ENCODE measurements at places on chromosomes 5 and 9. TPM values are rescaled to one million over a fixed set of nuclear protein-coding genes. Genes with fewer than 3 reads are reported as not detected.
A peak's percentile ranks its signal among the peaks of the same experiment; 100 is the strongest.

DNA sequence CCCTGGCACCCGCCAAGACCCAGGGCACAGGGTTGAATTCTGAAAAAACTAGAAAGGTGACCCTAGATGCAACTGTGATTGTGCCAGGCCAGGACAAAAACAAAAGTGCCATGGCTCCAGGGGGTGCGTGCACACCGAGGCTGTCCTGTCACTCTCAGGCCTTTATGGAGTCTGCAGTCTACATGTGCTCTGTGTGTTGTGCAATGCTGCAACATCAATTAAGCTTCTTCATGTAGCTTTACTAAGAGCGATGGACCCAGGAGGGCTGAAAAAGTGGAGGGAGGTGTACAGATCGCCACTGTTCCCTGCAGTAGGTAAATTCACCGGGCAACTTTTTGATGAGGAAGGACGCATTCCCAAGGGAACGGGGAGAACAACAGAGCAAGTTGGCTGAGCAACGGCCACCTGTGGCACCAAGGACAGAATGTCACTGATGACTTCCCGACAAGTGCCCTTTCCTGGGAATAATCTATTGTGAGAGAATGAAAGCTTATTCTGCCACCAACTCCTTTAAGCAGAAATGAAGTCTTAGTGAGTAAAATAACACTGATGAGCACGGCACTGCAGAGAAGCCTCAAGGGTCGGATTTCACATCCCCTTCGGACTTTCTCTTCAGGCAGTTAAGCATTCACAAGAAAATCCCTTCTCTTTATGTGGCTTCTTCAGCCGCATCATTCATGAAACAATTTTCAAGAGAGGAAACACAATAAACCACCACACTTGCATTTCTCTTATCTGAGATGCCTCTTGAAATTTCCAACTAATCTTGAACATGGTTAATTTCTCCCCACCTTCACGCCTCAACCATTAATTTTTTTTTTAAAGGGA lies 149.6 kb downstream of the DROSHA start:
- no peaks in the 10 kb centered on the region for H3K36me3 ChIP-seq
- no peaks in the 10 kb centered on the region for H3K4me1 ChIP-seq
- DNase-seq: no peak
- H3K4me3 ChIP-seq: no peak overlapping the region

The FGF18 gene
- total RNA-seq: 1.7 TPM

DNA sequence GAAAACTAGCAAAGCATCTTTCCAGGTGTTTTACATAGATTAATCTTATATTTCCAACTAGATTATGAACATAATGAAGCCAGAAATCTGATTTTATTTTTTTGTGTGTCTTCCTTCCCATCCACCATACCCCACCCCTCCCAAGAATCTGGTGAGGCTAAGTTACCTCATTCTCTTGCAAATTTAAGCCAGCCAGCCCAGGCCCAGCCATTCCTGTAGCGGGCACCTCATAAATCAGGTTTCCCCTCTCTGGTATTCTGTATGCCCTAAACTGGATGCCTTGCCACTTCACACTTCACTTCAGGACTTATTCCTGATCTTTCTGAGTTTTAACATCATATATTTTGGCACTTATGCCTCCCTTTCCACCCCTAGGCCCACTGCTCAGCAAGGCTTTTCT lies 21.8 kb downstream of the C9 start:
- H3K4me3 ChIP-seq: no peak overlapping the region
- H3K27me3 ChIP-seq: no peaks in the 10 kb centered on the region
- H3K27ac ChIP-seq: no peak overlapping the region

DNA sequence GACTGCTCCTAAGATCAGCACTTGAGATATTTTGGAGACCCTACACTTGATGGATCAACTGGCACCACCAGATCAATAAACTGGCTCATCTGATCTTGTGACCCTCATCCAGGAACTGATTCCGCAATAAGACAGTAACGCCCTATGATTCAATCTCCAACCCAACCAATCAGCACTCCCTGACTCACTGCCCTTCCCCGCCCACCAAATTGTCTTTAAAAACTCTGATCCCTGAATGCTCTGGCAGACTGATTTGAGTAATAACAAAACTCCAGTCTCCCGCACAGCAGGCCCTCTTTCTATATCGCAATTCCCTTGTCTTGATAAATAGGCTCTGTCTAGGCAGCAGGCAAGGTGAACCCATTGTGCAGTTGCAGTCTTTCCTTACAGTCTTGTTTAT lies 677.0 kb downstream of the LRRC70 start:
- H3K36me3 ChIP-seq: no peaks in the 10 kb centered on the region
- H3K4me1 ChIP-seq: no peaks in the 10 kb centered on the region
- no peaks in the 10 kb centered on the region for H3K27me3 ChIP-seq
- H3K27ac ChIP-seq: no peak overlapping the region
- H3K4me3 ChIP-seq: no peak overlapping the region

DNA sequence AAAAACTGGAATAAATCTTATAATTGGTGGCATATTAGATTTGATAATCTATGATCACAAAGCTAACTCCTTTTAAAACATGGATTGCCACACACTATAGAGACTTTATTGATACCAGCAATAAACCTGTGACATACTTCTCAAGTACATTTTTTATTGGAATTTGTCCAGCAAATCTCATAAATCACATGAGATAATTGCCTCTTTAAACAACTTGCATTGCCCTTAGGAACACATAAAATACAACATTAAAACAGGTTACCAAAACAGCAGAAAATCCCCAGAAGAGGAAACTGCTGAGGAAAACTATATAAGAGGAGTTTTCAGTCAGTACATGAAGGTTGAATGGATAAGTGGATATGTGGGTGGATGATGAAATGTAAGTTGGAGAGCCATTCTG lies 124.6 kb downstream of the SNCAIP start:
- H3K27me3 ChIP-seq: peaks cover 2% of the 10 kb centered on the region
- DNase-seq: no peak
- no peaks in the 10 kb centered on the region for H3K4me1 ChIP-seq
- no peaks in the 10 kb centered on the region for H3K36me3 ChIP-seq
- H3K4me3 ChIP-seq: no peak overlapping the region

The BICD2 gene
- 17.3 TPM for total RNA-seq

DNA sequence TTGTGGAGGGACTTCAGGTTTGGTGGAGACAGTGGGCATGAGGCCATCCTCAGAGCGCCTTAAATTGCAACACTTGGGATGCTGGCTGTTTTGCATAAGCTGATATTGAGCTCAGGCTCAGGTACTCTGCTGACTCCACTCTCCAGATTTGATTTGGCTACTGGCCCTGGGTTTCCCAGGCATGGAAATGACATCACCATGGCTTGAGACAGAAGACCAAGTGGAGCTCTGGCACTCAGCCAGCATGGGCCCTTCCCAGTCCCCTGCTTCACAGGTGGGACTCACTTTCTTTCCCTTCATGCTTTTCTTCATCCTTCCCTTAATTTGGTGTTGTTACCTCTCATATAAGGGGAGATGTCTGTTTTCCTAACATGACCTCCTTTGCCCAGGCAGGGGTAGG lies 72.0 kb upstream of the IL12B start:
- H3K27ac ChIP-seq: no peak overlapping the region
- no peak for DNase-seq
- H3K36me3 ChIP-seq: no peaks in the 10 kb centered on the region
- H3K27me3 ChIP-seq: no peaks in the 10 kb centered on the region
- no peak overlapping the region for H3K4me3 ChIP-seq

The DMRT3 gene
- total RNA-seq: not detected

DNA sequence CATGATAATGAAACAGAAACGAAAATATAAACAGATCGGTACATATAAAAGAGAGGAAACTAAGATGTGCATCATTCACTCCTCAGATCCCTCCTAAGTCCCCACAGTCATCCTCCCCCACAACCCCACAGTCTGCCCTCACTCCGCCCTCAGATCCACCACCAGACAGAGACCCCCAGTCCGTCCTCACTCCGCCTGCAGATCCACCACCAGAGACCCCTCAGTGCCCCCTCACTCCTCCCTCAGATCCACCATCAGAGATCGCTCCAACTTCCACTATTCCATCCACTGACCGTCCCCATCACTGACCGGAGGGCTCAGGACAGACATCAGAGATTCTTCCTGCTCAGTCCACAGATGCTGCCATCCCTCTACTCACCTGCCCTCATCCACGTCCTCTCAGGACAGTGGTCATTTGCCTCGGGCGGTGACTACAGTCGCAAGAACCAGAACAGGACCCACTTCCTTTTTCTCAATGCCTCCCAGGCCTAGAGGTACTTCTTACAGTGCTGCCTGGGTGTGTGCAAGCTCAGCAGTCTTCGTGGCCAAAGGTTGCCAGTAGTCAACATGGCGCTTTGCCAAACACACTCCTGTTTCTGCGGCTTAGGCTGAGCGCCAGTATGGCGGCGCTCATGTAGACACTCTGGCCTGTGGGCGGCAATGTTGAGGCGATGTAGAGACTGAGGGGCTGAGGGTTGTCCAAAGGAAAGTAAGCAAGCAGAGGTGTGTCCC lies 8.3 kb upstream of the SPATA31C1 start:
- no peaks in the 10 kb centered on the region for H3K27me3 ChIP-seq
- DNase-seq: peak; percentile 10
- H3K36me3 ChIP-seq: no peaks in the 10 kb centered on the region
- no peaks in the 10 kb centered on the region for H3K4me1 ChIP-seq

GRCh38 chr5:34695275-34696027 lies 39.3 kb downstream of the RAI14 start:
- no peak overlapping the region for H3K27ac ChIP-seq
- H3K36me3 ChIP-seq: no peaks in the 10 kb centered on the region
- H3K27me3 ChIP-seq: no peaks in the 10 kb centered on the region
- H3K4me3 ChIP-seq: no peak overlapping the region

The CSF2 gene
- total RNA-seq: not detected

GRCh38 chr9:2623288-2624050 lies 1.9 kb downstream of the VLDLR start:
- H3K4me3 ChIP-seq: peak overlapping the region; percentile 48
- DNase-seq: no peak
- no peak overlapping the region for H3K27ac ChIP-seq
- H3K27me3 ChIP-seq: no peaks in the 10 kb centered on the region
- H3K36me3 ChIP-seq: no peaks in the 10 kb centered on the region

The SHOC1 gene
- 0.10 TPM for total RNA-seq

DNA sequence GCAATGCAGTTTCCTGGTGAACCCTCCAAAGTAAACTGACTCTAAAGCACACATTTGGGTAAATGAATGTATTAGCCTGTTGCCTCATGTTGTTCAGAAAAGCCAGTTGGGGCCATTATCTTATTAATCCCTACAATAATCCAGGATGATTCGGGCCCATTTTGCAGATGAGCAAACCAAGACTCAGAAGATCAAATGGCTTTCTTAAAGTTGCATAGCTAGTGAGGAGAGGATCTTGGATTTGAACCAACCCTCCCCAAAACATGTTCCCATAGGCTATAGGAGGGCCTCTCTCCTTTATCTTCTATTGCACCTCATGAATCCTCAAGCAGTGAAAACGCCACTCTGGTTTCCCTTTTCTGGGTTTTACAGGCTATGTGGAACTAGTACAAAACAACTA lies 267.6 kb upstream of the RFX3 start:
- no peak overlapping the region for H3K27ac ChIP-seq
- no peak for DNase-seq
- no peaks in the 10 kb centered on the region for H3K4me1 ChIP-seq
- H3K36me3 ChIP-seq: no peaks in the 10 kb centered on the region
- H3K4me3 ChIP-seq: no peak overlapping the region

- no peak overlapping the region for H3K27ac ChIP-seq
- peaks cover 12% of the 10 kb centered on the region for H3K4me1 ChIP-seq
- H3K4me3 ChIP-seq: no peak overlapping the region
- DNase-seq: no peak
- no peaks in the 10 kb centered on the region for H3K27me3 ChIP-seq
Measured at GRCh38 chr9:124214116-124214515, 43.6 kb upstream of the NEK6 start.

- no peaks in the 10 kb centered on the region for H3K27me3 ChIP-seq
- H3K27ac ChIP-seq: no peak overlapping the region
- H3K36me3 ChIP-seq: no peaks in the 10 kb centered on the region
- no peaks in the 10 kb centered on the region for H3K4me1 ChIP-seq
- DNase-seq: no peak
- no peak overlapping the region for H3K4me3 ChIP-seq
Measured at GRCh38 chr9:83166372-83166771, 103.4 kb upstream of the RASEF start.

DNA sequence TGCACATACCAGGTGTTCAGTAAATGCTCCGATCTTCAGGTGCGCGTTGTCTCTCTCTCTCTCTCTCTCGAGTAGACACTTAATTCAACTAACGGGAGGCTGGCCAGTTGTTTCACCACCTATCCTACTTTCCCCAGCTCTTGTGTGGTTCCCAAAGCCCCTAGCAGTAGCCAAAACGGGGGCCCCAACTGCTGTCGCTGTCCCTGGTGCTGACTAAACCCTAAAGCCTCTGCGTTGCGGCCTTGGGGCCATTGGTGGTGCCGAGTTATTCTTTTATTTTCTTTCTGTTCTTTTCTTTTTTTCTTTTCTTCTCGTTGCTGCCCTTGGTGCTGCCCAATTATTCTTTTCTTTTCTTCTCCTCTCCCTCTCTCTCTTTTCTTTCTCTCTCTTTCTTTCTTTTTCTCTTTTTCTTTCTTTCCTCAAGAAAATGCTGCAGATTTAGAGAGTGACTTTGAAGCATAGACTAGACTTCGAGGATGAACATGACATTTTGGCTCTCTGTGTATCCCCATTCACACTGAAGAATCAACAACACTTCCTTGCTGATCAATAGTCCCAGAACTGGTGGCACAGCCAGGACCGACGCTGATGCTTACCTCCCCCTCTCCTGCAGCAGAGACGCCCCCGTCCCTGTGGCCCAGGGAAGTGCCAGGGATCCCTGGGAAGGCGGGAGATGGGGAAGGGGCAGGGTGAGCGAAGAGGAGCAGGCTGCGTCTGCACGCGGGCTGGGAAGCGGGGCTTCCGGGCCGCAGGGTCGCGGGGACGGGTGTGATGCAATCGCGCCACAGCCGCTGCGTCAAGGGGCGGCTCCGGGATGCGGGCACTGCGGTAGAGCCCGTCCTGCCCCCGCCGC lies at the start of gene FBLL1:
FBLL1 (plus strand) TSS at position 785 of the 853 bp plus-strand sequence. CDS start 200 bp downstream, outside the sequence.
- H3K4me1 ChIP-seq: no peaks in the 10 kb centered on the region
- H3K4me3 ChIP-seq: peak within 1 kb of the TSS; percentile 42
- no peak for DNase-seq

- H3K27ac ChIP-seq: no peak overlapping the region
- no peaks in the 10 kb centered on the region for H3K36me3 ChIP-seq
- H3K4me1 ChIP-seq: no peaks in the 10 kb centered on the region
- H3K27me3 ChIP-seq: no peaks in the 10 kb centered on the region
Measured at GRCh38 chr5:89262030-89262429, 379.0 kb upstream of the MEF2C start.

The LHX2 gene
- 0.36 TPM for total RNA-seq

GRCh38 chr5:119411361-119412278 lies 40.7 kb upstream of the HSD17B4 start:
- peaks cover 5% of the 10 kb centered on the region for H3K4me1 ChIP-seq
- H3K36me3 ChIP-seq: no peaks in the 10 kb centered on the region
- H3K27ac ChIP-seq: peak overlapping the region; percentile 62

All from Panc1 (cell line).